ENCODE measurements at places on chromosomes 6 and 20.

- no peak for DNase-seq
These were observed 389.5 kb upstream of the MAP3K7 start for GRCh38 chr6:90976341-90976740.

DNA sequence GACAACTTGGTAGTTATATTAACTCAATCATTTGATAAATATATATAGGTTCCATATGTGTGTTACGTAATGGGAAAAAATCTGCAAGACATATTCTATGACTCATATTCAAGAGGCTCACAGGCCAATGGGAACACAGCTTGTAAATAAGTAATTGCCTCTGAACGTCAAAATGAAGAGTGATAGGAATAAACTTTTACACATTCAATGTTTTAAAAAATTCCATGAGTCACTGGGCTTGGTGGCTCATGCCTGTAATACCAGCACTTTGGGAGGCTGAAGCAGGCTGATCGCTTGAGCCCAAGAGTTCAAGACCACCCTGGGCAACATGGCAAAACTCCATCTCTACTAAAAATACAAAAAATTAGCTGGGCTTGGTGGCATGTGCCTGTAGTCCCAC is 209.4 kb upstream of the MCHR2 start:
- no peak for DNase-seq

DNA sequence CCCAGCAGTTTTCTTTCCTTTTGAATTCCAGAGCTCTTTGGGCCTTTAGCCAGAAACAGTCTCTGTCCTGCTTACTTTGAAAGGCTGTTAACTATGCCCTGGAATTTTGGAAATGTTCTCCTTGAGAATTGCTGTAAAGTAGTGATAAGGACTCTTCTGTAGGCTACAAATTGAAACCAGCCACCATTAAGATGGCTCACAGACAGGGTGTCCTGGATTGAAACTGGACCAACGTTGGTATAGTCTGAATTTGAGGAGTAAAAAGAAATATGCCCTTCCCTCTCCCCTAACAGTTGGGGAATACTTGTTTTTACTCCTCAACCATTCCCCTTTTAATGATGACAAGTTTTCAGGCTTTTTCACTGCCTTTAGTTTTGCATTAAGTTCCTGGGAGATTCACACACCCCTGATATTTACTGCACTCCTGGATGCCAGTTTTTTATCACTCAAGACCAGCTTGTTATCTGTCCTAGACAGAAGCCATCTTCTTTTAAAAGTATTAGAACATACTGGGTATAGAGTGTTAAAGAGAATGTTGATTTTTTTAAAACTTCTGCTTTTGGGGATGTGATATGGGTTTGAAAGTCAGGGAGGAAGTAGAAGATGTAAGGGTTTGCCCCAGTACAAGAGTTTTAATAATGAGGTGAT is 21.9 kb downstream of the TOP1 start:
- DNase-seq: peak; percentile 88

DNA sequence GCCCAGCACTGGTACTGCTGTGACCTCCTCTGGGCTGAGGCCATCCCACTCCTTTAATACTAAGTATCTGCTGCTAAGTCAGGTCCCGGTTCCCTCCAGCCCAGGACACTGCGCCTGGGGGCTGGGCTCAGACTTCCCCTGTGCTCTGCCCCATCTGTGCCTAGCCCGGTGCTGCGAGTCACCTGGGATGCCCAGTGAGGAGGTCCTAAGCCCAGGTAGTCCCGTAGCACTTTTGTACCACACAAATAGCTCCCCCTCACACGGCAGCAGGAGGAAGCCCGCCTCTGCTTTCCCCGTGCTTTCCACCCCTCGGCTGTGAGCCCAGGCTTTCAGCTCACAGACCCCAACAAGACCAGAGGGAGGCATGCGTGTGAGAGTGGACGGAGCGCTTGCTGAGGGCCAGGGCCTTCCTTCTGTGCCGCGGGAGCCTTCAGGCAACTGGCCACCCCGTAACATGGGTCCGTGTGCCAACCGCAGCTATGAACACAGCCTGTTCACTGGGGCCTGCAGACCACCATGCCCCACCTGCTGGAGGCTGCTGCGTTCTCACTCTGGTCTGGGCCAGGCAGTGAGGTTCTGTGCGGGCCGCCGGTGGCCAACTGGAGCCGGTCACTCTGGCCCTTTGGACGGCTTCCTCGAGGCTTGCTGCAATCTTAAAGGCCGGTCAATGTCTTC is 79.9 kb upstream of the MPC1 start:
- DNase-seq: no peak

DNA sequence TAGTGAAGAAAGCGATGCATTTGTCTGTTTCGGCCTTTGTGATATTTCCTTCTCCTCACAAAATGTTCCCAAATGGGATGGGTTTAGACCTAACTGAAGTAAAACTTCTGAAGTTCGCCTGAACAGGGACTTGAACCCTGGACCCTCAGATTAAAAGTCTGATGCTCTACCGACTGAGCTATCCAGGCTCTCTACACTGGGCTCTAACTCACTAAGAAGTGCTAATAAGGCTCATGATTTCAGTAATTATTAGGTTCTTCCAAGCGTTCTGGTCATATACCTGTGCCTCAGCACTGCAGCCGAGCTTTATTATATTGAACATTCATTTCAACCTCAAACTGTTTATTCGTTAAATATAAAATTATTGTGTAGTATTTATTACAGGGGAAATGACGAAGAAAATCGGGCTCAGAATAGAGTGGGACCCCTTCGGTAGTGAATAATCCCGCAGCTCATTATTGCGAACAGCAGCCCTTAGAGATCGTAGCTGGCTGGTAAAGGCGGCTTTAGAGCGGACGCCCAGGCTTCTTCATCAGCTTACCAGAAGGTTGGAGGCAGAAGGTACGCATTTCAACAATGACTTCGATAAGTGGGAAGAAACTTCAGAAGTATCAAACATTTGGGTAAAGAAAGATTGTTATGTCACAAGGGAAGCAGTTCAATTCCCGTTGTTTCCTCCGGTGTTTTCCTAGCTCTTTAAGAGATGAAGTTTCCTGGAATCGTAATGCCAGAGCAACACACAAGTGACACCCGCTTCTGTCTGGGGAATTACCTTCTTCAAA is 119.0 kb upstream of the ZNF184 start:
- DNase-seq: peak; percentile 69

DNA sequence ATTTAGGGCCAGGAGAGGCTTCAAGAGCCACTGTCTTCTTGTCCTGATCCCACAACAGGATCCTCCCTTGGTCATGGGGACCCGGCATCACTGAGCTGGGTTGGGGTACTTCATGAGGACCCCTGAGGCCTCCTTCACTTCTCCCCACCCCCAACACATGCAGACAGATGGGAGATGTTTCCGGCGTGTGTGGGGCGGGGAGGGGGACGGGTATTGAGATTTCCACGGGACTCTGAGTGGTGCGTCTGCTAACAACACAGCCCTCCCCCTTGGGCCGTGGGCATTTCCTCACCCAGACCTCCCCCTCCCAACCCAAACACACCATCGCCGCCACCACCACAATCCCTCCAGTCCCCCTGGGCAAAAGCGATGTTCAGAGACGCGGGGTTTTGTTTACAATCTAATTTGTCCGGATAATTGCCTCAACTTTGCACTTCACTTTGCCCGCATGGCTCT is 906 bp upstream of the FOXP4 start:
- peak; percentile 44 for DNase-seq

DNA sequence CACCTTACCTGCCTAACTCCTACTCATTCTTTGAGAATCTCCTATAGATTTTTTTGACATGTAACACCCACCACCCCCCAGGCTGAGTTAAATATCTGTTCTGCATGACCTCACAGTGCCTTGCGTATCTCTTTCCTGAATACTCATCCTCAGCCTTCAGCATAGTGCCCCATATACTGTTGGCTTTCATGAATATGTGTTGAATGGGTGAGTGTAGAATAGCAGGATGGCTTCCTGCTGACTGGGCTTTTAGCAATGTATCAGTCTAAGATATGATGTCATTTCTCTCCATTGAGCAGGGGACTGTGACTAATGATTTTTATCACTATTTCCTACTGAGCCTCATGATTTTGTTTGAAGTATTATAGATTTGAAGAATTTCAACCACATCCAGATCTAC is 361.6 kb upstream of the MARCKS start:
- DNase-seq: no peak

- no peak for DNase-seq
These were observed 187.1 kb downstream of the MYLK4 start for GRCh38 chr6:2563635-2564034.
